ENCODE measurements at places on chromosomes 1 and 21.
A peak's percentile ranks its signal among the peaks of the same experiment; 100 is the strongest.

DNA sequence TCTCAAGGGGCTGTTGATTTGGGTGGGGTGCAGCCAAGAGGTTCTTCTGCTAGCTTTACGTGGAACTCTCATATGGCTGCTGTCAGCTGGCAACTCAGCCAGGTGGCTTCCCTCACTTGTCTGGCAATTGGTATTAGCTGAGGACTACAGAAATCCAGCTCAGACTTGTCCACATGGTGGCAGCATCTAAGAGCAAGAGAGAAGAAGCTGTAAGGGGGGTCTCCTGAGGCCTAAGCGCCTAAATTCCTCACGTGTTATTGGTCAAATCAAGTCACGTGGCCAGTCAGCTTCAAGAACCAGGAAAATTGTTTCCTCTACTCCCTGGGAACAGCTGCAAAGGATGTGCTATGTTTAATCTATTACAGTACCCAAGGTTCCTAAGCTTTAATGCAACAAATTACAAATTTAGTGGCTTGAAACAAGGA lies 4.2 kb upstream of the DYRK3 start:
- DNase-seq = peak; percentile 72

- no peak for DNase-seq
Measured at GRCh38 chr1:96843601-96844000, 122.0 kb downstream of the PTBP2 start.

- no peak for DNase-seq
Measured at GRCh38 chr1:204320382-204320804, 39.3 kb downstream of the PLEKHA6 start.

- DNase-seq = no peak
Measured at GRCh38 chr1:86176226-86176625, 19.7 kb upstream of the COL24A1 start.

- no peak for DNase-seq
Measured at GRCh38 chr1:244212797-244213475, 161.9 kb downstream of the ZBTB18 start.

DNA sequence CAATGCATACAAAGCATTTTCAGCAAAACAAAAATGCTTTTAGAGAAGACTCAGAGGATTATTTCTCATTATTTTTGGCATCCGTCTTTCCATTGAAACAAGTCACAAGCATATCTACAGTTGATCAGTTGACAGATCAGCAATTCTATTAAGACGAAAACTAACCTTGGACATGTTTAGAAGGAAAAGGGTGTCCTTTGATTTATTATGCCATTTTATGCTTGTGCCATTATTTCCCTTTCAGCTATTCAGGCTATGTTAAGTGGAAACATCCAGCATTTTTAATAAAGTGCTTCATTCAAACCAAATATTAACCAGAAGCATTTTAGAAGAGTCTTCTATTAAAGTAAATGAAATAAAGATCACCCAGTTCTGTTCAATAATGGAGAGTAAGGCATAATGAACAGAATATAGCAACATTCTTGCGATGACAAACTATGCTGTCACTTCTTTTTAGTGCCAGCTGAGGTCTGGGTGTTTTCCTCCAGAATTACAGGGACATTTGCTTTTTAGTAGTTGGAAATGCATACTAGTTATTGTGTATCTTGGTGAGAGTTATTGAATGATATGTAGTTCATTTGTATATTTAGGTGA lies 481.4 kb downstream of the PLA2G4A start:
- DNase-seq = no peak

GRCh38 chr1:163758977-163759670 lies 437.4 kb downstream of the NUF2 start:
- no peak for DNase-seq

DNA sequence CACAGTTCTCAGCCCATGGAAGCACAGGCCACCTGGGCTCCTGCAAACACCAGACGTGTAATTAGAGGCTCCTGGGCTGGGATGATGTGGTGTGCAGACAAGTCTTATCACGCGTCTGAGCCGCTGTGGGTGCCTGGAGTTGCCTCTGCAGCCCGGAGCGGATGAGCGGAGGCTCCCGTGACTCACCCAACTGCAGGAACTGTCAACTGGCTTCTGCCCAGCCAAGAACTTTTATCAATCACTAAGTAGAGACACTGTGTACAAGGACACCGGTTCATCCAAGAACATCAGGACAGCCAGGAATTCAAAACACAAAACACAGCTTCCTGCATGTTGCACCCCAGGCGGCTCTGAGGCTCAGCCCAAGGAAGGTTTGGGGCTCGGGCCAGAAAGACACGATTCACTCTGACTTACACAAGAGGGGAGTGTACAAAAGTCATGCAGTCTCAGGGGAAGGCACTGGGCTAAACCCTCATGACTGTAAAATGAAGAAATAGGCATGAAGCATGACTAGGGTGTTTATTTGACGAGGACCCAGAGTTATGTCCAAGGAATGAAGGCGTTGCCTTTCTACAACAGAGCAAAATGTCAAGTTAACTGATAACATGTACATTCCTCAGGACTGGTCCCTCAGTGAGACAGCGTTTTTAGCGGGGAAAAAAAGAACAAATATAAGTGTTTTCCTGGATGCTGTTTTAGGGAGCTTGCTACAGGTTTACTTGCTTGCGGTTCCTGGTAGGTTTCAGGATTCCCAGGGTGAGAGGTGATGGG lies 21.1 kb downstream of the ERRFI1 start:
- peak; percentile 83 for DNase-seq

DNA sequence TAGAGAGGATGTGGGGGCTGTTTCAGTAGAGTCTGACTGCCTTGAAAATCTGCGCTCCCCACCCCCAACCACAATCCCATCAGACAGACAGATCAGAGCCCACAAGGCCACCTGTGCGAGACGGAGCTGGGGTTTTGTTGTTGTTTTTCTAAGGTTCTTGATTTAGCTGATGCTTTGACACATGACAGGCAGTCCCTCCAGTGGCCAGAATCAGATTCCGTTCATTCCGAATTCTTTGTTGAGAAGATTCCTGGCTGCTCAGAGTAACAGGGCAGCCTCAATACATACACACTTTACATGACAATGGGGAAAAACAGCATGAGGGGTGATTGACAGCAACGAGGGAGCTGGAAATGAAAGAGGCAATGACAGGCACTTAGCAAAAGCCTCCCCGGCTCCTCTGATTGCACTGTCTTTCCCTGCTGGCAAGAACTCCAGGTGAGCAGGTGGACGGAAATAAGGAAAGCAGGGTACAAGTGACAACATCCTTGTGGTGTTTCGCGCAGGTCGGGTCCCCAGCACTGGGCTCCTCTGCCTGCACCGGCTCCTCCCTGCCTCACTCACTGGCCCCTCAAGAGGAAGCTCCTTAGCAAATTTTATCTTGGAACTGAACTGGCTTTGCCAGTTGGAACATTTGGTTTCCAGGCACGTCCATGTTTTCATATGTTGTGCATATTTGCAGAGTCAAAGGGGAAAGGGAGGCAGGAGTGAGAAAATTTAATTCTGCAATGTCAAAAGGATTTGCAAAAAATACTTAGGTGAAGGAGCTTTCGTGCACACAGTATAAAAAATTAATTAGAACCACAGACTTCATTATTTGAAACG lies 148.7 kb downstream of the PGBD5 start:
- DNase-seq = no peak

DNA sequence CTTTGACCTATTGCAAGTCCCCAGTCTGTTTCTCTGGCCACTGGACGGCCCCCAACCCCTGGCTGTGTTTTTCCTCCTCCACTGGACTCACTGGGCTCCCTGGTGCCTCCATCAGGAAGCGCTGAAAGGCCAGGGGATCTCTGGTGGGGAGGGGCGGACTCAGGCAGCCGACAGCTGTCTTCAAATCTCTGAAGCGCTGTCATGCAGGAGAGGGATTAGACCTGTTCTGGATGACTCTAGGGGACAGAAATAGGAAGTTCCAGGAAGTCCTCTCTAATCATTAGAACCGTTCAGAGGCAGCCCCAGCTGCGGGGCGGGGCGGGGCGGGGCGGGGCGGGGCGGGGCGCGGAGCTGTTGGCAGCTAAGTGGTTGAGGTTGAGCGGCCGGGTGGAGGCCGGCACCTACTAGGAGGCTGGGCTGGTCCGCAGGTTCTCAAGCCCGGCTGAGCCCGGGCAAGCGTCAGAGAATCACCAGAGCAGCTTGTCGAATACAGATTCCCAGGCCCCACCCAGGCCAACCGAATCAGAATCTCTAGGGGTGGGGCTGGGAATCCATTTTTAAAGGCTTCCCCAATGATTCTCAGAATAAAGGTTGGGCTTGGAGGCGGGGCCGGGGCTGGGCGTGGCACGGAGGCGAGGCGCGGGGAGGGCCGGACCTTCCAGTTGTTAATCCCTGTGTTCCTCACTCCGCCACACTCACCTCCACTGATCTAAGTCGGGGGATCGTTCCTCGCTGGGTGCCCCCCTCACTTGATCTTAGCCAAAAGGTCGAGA lies 11.4 kb upstream of the PHLDA3 start:
- no peak for DNase-seq

GRCh38 chr1:217140041-217140901 lies 417.0 kb upstream of the ESRRG start:
- no peak for DNase-seq

DNA sequence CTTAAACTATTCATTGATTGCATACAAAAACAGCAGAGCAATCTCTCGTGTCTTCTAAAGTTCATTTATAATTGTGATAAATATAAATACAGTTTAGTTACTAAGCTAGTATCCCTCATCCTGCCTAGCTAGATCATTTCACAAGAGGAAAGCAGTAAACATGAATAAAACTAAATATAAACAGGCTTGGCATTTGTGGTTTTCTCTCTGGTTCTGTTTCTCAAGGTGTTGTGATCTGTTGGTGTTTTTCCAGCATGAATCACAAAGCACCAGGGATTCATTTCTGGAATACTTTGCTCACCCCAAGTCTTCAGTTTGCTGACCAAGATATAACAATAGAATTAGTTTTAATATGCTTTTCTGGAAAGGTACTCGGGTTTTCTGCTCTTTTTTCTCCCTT lies 32.7 kb upstream of the GLIS1 start:
- DNase-seq = peak; percentile 59

DNA sequence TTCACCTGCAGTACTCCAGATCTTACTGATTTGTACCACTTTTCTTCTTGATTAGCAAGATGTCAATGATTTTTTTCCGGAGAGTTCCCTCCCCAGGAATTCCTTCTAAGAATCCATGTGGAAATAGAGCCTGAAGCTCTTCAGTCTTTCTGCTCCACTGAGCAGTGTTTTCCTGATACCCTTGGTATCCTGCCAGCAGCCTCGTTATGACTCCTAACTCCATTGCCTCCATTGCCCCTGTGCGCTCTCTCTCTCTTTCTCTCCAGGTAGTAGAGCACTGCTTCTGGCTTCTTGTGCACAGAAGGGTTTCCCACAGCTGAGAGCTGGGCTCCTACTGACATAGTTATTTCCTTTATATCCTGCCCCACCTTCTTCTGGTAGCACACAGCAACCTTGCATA lies 12.2 kb downstream of the UBE2U start:
- DNase-seq = no peak

- DNase-seq = no peak
Measured at GRCh38 chr1:186854102-186854501, 25.4 kb downstream of the PLA2G4A start.

DNA sequence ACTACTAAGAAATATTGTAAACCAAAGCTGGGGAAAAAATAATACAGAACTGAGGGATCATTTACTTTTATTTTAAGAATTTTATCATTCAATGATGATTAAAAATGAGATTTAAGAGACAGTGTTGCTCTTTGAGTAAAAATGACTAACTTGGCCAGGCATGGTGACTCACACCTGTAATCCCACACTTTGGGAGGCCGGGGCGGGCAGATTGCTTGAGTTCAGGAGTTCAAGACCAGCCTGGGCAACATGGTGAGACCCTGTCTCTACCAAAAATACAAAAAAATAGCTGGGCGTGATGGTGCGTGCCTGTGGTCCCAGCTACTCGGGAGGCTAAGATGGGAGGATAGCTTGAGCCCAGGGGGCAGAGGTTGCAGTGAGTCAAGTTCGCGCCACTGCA lies 21.8 kb upstream of the PLEKHO1 start:
- no peak for DNase-seq

DNA sequence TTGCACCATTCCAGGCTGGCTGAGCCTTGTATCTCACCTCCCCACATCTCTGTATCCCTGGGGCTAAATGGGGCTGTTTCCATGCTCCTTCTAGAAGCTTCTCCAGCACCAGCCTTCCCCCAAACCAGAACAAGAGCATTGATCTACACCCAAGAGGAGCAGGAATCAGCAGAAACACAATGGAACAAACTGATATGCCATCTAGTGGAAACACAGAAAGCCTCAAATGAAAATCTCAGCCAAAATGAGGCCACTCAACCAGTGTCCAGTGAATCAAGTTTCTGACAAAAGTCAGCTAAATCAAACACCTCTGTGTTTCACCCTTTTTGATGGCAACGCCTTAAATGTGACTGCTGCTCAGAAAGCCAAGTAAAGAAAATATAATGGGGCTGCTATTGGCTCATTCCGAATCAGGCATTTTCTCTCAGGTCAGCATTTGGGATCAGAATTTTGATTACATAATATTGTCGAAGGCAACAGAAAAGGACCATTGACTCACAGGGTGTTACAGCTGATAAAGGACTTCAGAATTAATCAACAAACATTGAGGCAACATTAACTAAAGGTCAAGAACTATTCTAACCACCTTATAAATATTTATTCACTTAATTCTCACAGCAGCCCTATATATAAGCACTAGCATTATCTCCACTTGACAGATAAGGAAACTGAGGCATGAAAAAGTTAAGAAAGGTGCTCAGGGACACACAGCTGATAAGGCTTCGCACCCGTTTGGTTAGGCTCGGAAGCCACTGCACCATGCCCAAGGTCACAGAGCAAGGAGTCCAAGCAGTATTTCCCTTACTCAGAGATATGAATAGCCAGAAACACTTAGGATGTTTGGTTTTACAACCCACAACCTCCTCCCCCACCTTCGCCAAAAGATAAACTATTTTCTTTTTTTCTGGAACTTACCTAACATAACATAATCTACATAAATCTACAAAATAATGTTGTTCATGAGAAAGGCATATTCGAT lies 85.8 kb upstream of the KCNJ15 start:
- no peak for DNase-seq

DNA sequence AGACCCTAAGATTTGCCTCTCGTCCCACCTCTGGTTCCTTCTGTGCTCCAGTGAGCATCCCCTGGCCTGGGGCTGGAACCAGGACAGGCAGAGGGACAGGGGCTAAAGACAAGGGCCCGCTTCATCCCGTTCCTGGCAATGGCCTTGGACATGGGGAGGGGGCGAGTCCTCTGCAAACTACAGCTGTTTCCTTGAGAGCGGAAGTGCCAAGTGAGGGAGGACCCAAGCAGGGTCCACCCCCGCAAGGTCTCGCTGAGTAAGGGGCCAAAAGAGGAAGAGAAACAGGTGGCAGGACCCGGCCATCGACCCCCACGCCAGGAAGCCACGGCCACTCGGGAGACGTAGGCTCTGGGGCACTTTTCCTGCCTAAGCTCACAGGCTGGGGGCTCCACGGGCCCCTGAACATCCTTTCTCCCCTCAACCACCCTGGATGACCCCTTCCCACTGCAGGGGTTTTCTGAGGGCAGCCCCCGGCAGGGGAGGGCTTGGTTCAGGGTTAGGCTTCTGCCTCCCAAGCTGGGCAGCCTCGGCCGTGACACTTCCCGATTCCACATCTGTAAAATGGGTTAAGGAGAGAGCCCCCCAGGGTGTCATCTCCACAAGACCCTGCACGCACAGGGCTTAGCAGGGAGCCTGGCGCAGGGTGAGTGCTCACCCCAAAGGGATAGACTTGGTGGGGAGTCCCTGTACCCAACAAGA lies 17.9 kb upstream of the PLEKHG5 start:
- no peak for DNase-seq

- DNase-seq = peak; percentile 75
Measured at GRCh38 chr1:63713627-63714481, 60.0 kb upstream of the ROR1 start.
